ENCODE measurements at places on chromosomes 16 and 17. TPM values are rescaled to one million over a fixed set of nuclear protein-coding genes. Genes with fewer than 3 reads are reported as not detected.

The PERCC1 gene
- total RNA-seq, result not detected

The MT4 gene
- not detected for total RNA-seq

The CUEDC1 gene
- 43.2 TPM for total RNA-seq

- no peak for DNase-seq
Observed at GRCh38 chr17:35453171-35453570, 4.6 kb upstream of the SLFN13 start.

DNA sequence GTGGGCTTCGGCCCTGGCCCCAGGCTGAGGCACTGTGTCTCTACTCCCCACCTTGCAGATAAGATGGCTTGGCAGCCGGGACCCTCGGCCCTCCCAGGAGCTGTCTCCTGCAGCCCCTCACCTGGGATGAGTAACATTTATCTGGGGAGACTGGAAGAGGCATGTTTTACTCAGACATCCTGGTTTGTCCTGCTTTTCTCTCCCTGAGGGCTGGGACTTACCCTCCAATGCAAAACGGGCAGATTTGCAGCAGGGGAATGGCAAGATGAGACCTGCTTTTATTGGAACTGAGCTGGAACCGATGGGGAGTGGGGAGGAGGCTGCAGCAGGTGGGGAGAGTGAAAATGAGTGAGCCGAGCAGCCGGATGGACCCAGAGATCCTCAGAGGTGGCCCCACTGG lies 27.3 kb upstream of the UBE2G1 start:
- DNase-seq, result no peak

GRCh38 chr16:2597560-2597902 lies 59.7 kb downstream of the PDPK1 start:
- DNase-seq, result no peak
